Caco-2 (cell line): ENCODE measurements at places on chromosomes 5 and 9. TPM values are rescaled to one million over a fixed set of nuclear protein-coding genes. Genes with fewer than 3 reads are reported as not detected.

USP20 gene
- 13.9 and 16.5 TPM in 2 replicates for total RNA-seq

UGCG gene
- total RNA-seq = 25.0 and 26.7 TPM in 2 replicates

WWC1 gene
- 108 and 109 TPM in 2 replicates for total RNA-seq

ANKRD34B gene
- total RNA-seq = 0.07 TPM in 1 of 2 replicates, not detected in the other

RFESD gene
- total RNA-seq = 1.6 and 2.4 TPM in 2 replicates

RABEPK gene
- 28.1 and 28.4 TPM in 2 replicates for total RNA-seq

CATSPER3 gene
- 0.46 and 0.61 TPM in 2 replicates for total RNA-seq

SLC1A3 gene
- total RNA-seq = 178 and 195 TPM in 2 replicates

FOXD4L4 gene
- total RNA-seq = 0.26 and 0.32 TPM in 2 replicates

- no peak overlapping the region for H3K27ac ChIP-seq
- no peak for DNase-seq
- no peaks in the 10 kb centered on the region for H3K4me1 ChIP-seq
- no peak overlapping the region for H3K4me3 ChIP-seq
- no peaks in the 10 kb centered on the region for H3K27me3 ChIP-seq
- H3K36me3 ChIP-seq = no peaks in the 10 kb centered on the region
These were observed 43.0 kb upstream of the HTR4 start for GRCh38 chr5:148697180-148697808.

GRCh38 chr5:55966284-55966683 is 28.5 kb downstream of the IL6ST start:
- no peak for DNase-seq
- H3K27me3 ChIP-seq = no peaks in the 10 kb centered on the region
- H3K36me3 ChIP-seq = no peaks in the 10 kb centered on the region
- no peak overlapping the region for H3K4me3 ChIP-seq

DNA sequence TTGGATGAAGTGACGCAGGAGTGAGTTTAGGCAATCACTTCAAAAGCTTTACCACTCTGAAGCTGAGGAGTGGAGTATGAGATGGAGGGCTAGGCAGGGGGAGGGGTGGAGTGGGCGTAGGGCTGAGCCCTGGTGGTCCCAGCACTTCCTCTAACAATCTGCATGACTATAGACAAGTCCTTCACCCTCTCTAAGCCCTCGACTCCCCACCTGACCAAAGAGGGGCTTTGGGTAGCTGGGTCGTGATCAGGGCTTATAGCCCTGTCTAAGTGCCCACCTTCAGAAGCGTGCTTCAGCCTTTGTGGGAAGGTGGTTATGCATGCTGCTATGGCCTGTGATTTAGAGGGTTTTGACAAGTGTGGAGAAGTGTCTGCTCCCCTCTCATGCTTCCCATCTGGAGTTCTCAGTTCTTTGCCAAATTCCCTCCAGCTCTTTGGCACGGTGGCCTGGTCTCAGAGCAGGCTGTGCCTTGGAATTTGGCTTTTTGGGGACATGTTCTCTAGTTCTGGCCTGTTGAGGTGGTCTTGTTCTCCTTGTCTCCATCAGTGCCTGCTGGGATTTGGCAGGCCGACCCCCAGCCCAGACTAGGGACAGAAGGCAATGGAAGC is 53.0 kb downstream of the ACTBL2 start:
- H3K4me1 ChIP-seq = peaks cover 10% of the 10 kb centered on the region
- DNase-seq = no peak

- no peak for DNase-seq
- H3K4me3 ChIP-seq = no peak overlapping the region
- H3K27ac ChIP-seq = no peak overlapping the region
- no peaks in the 10 kb centered on the region for H3K27me3 ChIP-seq
- H3K4me1 ChIP-seq = no peaks in the 10 kb centered on the region
These were observed 6.6 kb downstream of the PCDH12 start for GRCh38 chr5:141951332-141951781.

GRCh38 chr5:53556001-53556400 is 4.4 kb upstream of the NDUFS4 start:
- DNase-seq = no peak
- 0 out of 2 replicates have a peak, but pooled peaks cover 3% of the 10 kb centered on the region for H3K4me1 ChIP-seq
- H3K36me3 ChIP-seq = no peaks in the 10 kb centered on the region
- H3K27me3 ChIP-seq = no peaks in the 10 kb centered on the region
- H3K27ac ChIP-seq = no peak overlapping the region

DNA sequence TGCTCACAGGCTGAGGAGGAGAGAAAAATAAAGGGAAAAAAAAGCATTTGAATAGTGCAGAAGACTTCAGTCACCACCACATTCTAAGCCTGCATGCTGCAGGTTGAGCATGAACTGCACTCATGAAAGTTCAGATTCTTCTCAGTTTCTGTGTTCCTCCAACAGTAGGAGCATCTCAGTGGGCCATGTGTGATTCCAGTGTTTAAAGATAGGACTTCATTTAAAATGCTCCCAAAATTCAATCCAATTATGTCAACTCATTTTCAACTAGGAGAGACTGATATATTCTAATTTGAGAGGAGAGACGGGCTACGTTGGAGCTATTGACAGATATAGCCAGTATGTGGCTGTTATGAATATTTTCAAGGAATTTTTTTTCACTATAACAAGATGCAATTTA is 186.8 kb downstream of the HCN1 start:
- DNase-seq = no peak
- no peak overlapping the region for H3K4me3 ChIP-seq
- no peaks in the 10 kb centered on the region for H3K4me1 ChIP-seq
- H3K27ac ChIP-seq = no peak overlapping the region
- no peaks in the 10 kb centered on the region for H3K27me3 ChIP-seq
- H3K36me3 ChIP-seq = no peaks in the 10 kb centered on the region

DNA sequence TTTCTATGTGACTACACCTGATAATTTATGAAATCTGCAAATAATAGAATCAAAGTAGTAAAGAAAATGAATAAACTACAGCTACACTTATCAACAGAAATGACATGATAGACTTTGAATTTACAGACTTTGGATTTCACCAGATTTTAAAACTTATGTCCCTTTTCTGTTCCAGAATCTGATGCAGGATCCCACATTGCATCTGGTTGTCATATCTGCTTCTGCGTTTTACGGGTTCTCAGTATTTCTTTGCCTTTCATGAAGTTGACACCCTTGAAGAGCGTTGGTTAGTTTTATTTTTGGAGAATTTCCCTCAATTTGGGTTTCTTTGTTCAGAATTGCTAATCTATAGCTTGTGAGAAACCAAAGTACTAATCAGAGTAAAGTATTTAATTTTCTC is 174.9 kb upstream of the ADCY2 start:
- no peak for DNase-seq
- H3K27me3 ChIP-seq = no peaks in the 10 kb centered on the region; the same call in 1 of the 2 replicates
- H3K4me3 ChIP-seq = no peak overlapping the region
- H3K36me3 ChIP-seq = no peaks in the 10 kb centered on the region
- no peaks in the 10 kb centered on the region for H3K4me1 ChIP-seq

- H3K4me3 ChIP-seq = no peak overlapping the region
- no peaks in the 10 kb centered on the region for H3K27me3 ChIP-seq
- H3K27ac ChIP-seq = no peak overlapping the region
These were observed 104.1 kb upstream of the NIPBL start for GRCh38 chr5:36772276-36773140.

- H3K4me1 ChIP-seq = peaks cover 59% of the 10 kb centered on the region
- peak overlapping the region; percentile 97 for H3K27ac ChIP-seq
- no peak overlapping the region for H3K4me3 ChIP-seq
- H3K36me3 ChIP-seq = no peaks in the 10 kb centered on the region
- DNase-seq = no peak
These were observed 162.2 kb downstream of the GLIS3 start for GRCh38 chr9:4137681-4138099.

GRCh38 chr5:56791396-56791795 is 24.0 kb upstream of the MAP3K1 start:
- DNase-seq = no peak
- H3K36me3 ChIP-seq = no peaks in the 10 kb centered on the region
- H3K27me3 ChIP-seq = no peaks in the 10 kb centered on the region
- no peak overlapping the region for H3K27ac ChIP-seq
- no peak overlapping the region for H3K4me3 ChIP-seq
- no peaks in the 10 kb centered on the region for H3K4me1 ChIP-seq

DNA sequence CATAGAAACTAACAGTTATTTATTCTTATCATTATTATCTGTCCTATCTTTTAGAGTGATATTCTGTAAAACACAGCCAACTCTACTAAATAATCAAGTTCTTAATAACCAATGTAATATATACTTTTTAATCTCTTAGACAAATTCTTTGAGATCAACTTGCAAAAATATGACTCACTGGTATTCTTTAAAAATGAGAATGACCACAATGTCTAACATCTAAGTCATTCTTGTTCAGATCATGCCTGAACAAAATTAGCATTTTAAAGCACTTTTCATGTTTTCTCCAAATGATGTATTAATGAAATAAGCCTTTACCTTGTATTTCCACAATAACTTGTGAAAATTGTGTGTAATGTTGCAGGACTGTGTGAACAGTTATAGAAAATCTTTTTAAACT is 356.9 kb upstream of the RGMB start:
- no peaks in the 10 kb centered on the region for H3K36me3 ChIP-seq
- H3K27ac ChIP-seq = no peak overlapping the region
- H3K4me3 ChIP-seq = no peak overlapping the region

DNA sequence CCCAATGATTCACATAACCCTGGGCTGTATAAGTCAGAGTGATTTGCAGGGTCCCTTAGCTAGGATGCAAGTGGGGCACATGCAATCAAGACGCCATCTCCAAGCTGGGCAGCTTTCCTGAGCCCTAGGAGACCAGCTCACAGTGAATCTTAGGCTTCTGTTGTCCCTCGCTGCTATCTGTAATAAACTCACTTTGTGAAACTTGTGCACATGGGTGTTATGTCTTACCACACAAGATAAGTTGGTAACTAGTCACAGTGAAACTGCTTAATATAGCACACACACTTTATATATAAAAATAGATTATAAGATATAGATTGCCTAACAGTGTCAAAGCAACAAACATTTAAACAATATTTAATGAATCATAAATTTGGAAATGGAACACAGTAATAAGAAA is 658.5 kb downstream of the SLCO4C1 start:
- H3K36me3 ChIP-seq = no peaks in the 10 kb centered on the region
- no peak overlapping the region for H3K4me3 ChIP-seq
- H3K4me1 ChIP-seq = no peaks in the 10 kb centered on the region
- DNase-seq = no peak
- no peaks in the 10 kb centered on the region for H3K27me3 ChIP-seq

GRCh38 chr5:88831816-88832215 is 51.2 kb downstream of the MEF2C start:
- no peak for DNase-seq
- 0 out of 2 replicates have a peak, but pooled peaks cover 3% of the 10 kb centered on the region for H3K4me1 ChIP-seq
- H3K27ac ChIP-seq = no peak overlapping the region
- H3K4me3 ChIP-seq = no peak overlapping the region

DNA sequence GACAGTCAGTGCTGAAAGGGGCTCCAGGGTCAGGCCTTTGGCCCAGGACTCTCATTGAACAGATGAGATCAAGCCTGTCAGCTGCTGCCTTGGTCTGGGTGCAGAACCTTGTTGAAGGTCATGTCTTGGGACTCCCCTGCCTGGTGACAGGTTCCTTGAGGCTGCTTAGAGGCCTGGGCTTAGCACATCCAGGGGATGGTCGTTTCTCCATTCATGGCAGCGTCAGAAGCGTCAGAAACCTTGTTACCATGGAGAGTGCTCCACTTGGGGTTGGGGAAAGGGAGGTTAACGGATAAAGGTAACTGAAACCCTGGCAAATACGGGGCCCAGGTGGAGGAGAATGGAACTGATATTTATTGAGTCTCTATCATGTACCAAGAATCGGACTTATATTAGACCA is 8.8 kb downstream of the ARPC5L start:
- no peaks in the 10 kb centered on the region for H3K27me3 ChIP-seq
- no peak for DNase-seq
- H3K36me3 ChIP-seq = peaks cover 7% of the 10 kb centered on the region

DNA sequence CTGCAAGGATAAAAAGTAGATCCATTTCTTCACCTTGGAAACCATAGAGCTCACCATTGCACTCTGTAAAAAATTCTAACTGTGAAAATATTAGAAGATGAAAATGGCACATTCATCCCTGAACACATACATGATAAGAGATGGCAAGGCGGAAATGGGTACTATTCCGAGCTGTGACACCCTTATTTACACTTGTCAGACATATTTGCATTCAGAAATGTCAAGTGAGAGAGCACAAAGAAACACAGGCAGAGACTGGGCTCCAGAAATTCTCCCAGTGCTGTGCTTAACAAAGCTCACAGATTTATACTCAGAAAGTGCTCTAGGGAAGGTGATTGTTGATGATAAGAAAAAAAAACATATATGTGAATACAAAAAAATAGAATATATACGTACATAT is 170.3 kb upstream of the PUM3 start:
- no peak for DNase-seq
- H3K27me3 ChIP-seq = no peaks in the 10 kb centered on the region
- no peaks in the 10 kb centered on the region for H3K36me3 ChIP-seq

DNA sequence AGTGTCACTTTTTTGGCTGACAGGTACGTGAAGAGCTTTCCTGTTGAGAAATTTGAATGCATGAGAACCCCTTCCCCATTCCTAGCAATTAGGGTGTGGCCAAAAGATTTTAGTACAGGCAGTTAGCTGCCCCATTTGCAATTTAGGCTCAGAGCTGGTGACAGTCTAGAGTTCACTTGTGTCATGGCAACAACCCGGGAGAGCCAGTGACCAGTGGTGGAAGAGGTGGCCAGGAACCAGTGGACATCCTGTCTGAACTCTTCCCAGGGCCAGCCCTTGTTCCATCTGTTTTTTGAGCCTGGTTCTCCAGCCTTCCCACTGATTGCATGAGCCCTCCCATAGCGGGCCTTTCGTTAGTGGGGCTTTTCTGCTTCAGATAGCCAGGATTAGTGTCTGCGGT is 2.5 kb upstream of the NEUROG1 start:
- H3K27me3 ChIP-seq = no peaks in the 10 kb centered on the region; the same call in 1 of the 2 replicates
- no peaks in the 10 kb centered on the region for H3K36me3 ChIP-seq
- H3K4me3 ChIP-seq = no peak overlapping the region
- no peak for DNase-seq

GRCh38 chr9:96751815-96752214 is 26.1 kb downstream of the ZNF510 start:
- H3K4me3 ChIP-seq = no peak overlapping the region
- H3K27ac ChIP-seq = no peak overlapping the region
- H3K36me3 ChIP-seq = no peaks in the 10 kb centered on the region
- no peak for DNase-seq
- H3K4me1 ChIP-seq = no peaks in the 10 kb centered on the region

- H3K27ac ChIP-seq = no peak overlapping the region
- DNase-seq = no peak
- H3K27me3 ChIP-seq = no peaks in the 10 kb centered on the region
- H3K4me1 ChIP-seq = no peaks in the 10 kb centered on the region
These were observed 419.6 kb downstream of the KDM4C start for GRCh38 chr9:7177383-7177782.
